ENCODE measurements at places on chromosomes 6 and 20. TPM values are rescaled to one million over a fixed set of nuclear protein-coding genes. Genes with fewer than 3 reads are reported as not detected.
A peak's percentile ranks its signal among the peaks of the same experiment; 100 is the strongest.

DNA sequence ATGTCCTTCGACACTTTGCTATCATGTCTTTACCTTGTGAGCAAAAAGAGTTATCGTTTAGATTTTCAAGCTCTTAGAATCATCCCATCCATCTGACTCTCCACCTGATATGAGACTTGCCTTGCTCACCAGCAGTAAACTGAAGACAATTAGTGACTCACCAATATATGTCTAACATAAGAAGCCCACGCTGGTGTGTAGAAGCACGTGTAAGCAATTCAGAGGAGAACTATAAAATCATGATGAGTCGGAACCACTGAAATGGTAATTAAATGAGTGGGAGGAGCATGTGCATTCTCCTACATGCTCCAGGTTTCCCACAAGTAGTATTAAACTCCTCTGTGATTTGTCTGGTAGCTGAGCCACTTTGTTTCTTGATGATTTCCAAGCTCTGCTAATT, 181.6 kb upstream of the RNF217 start:
- peak; percentile 49 for DNase-seq

GRCh38 chr20:57027777-57028176, 238.7 kb downstream of the BMP7 start:
- no peak for DNase-seq

DNA sequence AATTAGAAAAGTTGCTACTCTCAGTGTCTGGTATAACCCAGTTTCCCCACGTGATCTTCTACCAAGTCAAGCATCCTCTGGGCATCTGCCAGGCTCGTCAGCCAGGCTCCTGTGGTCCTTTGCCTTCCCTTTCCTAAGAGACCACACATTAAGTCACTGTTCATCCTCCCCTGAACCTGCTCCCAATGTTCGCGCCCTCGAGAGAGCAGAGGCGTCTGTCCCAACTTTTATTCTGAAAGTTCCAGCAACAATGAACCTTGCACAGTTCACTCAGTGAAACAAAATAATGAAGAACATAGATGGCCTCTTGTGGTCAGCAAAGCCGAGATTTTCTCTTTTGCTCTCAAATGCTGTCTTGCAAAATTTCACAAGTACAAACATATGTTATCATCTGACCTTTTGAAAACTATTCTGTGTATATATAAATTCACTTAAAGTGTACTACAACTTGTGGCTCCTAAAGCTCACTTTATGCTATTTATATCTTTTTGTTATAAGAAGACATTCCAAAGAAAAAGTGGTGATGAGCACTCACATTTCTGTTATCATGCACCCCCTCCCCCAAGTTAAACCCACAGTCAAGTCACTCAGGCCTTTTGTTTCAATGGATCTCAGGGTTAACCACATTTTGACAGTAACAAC, 39.2 kb upstream of the NHSL1 start:
- no peak for DNase-seq

GRCh38 chr6:160013987-160014868, 45.3 kb downstream of the IGF2R start:
- DNase-seq: no peak

DNA sequence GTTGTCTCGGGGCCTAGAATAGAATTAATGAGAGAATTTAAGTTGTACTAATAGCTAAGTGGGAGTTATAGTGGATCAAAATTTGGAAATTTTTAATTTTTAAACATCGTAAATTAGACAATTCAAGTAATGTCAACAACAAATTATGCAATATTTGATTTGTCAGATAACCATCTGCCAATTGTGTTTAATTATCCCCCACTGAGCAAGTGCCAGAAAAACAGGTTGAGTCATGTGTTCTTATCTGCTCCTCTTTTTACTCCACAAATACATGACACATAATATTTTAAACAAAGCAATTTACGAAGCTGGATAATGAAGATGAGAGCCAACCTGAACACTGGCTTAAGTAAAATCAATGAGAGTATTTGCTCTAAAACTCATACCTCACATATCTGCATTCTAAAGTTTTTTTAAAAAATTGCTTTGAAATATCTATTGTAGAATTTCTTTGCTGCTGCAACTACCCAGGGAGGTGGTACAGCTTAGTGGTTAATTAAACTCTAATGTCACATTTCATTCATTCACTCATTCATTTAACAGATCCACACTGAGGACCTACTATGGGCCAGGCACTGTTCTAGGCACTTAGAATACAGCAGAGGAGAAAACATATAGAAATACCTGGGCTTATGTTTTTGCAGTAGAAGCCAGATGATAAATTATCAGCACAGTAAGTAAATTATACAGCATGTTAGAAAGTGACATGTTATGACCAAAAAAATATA, 57.1 kb upstream of the MAP7 start:
- DNase-seq: no peak

- DNase-seq: no peak
Measured at GRCh38 chr20:62998449-62998848, 8.3 kb downstream of the BHLHE23 start.

GRCh38 chr20:44735816-44736169, 9.9 kb upstream of the KCNK15 start:
- no peak for DNase-seq

DNA sequence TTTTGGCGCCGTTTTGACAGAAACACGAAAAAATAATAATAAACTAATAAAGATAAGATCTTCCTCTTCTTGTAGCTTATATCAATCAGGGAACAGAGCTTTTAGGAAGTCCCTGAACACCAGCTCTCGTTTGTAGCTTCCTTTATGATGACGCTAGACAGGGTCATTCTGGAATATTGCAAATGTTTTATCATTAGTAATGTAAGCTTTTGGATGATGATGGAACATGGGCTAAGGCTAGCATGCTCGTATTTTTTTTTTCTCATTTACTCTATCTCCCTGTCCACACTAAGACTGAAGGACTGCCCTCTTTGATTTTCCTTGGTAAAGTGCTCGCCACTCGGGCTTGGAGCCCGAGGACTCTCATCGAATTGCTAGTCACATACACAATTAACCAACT, 22.1 kb upstream of the POM121L2 start:
- no peak for DNase-seq

DNA sequence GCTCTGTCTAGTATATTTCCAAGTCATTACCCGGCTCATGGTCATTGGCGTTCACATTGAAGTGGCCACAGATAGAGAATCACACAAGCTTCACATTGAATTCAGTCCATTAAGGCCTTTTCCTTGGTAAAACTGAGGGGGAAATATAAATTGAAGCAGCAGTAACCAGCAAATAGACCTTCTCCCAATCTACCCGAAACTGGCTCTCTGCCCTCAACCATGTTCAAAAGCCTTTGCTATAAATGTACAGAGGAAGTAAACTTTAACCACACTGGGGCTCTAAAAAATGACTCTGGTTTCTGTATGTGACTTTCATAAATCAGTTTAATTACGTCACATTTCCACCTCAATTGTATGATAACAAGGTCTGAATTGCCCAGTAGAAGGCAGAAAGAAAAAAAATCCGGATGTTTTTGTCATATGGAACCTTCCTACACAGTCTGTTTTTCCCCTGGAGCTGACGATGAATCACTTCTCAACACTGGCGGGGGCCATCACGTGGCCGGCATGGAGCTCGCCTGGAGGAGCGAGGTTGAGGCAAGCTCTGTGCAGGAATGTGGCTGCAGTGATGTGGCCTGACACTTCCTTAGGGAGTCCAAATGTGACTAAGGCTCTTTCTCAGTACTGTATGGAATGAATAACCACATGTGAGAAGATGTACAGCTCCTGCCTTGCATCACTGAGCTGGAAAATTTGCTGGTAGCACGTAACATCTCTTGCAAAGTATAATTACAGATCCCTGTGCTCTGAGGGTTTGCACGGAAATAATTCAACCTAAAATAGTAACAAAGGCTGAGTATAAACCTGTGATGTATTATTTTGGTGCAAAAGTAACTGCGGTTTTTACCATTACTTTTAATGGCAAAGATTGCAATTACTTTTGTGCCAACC, 58.6 kb upstream of the SNX9 start:
- peak; percentile 100 for DNase-seq

DNA sequence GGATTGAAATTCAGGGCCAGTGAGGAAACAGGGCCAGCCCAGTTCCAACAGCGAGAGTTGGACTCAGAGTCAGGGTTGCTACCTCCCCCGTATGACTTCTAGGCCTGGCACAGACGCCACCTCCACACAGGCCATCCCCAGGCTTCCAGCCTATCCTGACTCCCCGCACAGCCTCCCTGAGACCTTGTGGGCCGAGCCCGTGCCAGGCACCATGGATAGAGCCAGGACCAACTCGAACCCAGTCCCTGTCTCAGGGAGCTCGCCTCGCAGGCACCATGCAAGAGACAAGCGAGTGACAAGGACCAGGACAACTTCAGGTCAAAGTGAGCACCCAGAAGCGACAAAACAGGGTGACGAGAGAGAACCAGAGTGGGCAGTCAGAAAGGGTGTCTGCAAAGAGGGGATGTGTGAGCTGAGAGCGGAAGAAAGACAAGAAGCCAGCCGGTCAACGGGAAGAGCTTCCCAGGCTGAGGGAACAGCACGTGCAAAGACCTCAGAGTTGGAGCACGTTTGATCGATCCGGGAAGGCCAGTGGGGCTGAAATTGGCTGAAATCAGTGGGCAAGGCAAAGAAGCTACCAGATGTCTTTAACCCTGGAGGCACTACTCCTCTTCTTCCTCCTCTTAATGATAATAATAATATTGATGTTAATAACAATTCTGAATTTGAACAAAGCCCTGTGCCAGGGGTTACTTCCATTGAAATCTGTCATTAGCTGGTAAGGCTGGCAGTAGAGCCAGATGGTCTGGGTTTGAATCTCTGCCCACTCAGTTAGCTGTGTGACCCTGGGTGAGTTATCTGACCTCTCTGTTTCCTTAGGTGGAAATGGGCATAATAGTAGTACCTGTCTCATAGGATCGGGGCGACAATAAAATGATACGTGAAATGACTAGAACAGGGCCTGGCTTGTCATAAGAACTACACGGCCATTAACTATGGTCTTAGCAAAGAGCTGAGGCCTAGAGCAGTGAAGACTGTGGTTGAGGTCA, 45.0 kb downstream of the KIAA1755 start:
- DNase-seq: no peak

DNA sequence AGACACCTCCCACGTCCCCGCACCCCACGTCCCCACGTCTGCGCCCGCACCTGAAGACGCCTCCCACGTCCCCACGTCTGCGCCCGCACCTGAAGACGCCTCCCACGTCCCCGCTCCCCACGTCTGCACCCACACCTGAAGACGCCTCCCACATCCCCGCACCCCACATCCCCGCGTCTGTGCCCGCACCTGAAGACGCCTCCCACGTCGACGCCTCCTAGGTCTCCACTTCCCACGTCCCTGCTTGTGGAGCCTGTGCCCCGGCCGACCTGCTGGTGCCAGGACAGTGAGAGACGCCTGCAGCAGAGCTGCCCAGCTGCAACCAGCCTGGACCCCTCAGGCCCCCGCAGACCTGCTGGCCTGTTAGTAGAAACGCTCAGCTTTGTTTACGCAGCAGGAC, 22.6 kb downstream of the ANKRD60 start:
- DNase-seq: no peak

- DNase-seq: no peak
Measured at GRCh38 chr6:109239160-109239559, 143.1 kb downstream of the CD164 start.

DNA sequence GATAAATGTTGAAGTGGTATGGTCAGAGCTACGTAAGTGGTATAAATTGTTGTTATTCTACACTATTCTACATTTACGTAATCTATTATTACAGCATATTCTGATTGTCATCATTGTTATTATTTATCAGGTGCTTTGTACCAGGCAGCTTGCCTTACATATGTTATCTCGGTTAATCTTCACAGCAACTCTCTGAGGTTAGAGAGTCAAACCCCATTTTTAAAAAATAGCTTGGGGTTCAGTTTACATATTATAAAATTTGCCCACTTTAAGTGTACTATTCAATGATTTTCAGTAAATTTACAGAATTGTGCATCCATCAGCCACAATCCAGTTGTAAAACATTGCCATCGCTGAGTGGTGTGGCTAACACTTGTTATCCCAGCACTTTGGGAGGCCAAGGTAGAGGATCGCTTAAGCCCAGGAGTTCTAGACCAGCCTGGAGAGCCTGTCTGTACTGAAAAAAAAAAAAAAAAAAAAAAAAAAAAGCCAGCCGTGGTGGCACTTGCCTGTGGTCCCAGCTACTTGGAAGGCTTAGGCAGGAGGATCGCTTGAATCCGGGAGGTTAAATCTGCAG, 35.5 kb downstream of the PPP1R16B start:
- DNase-seq: no peak

DNA sequence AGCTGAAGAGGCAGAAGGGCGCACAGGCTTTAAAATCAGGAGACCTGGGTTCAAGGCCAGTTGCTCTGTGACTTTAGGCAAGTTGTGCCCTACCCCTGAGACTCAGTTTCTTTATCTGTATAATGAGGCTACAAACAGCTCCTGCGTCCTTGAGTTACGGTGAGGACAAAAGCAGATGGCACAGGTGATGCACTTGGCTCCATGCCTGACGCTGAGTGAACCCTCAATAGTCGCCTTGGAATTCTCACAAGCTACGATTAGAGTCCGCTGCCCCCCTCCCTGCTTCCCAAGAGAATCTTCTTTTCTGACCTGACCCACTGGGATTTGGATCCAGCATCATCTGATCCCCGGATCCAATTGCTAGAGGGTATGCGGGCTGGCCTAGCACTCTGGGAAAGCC, 6.4 kb downstream of the KCNG1 start:
- DNase-seq: no peak

DNA sequence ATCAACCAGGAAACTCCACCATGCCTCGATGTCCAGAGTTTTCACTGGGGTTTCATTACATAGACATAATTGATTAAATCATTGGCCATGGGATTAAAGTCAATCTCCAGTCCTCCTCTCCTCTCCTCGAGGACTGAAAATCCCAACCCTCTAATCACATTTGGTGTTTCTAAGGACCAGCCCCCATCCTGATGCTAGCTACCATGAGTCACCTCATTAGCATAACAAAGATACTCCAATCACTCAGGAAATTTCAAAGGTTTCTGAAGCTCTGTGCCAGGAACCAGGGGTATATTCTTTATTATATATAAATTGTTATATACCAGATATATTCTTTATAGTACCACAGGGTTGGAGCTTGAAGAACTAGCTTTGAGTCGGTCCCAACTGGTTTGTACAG, 212.9 kb upstream of the PRND start:
- DNase-seq: peak; percentile 67

MAPK13 gene
- 34.0 TPM for total RNA-seq

DEFB113 gene
- total RNA-seq: not detected

FAM162B gene
- total RNA-seq: not detected

MRAP2 gene
- 2.9 TPM for total RNA-seq

KCNK15 gene
- not detected for total RNA-seq

ARMC12 gene
- total RNA-seq: 0.27 TPM

ZC3H12D gene
- 0.10 TPM for total RNA-seq

RFX6 gene
- total RNA-seq: not detected

Data from foreskin keratinocyte (primary cell).